ENCODE measurements at places on chromosomes 3 and 15. TPM values are rescaled to one million over a fixed set of nuclear protein-coding genes. Genes with fewer than 3 reads are reported as not detected.

TMEM207 gene
- total RNA-seq = not detected

CACNA2D2 gene
- total RNA-seq = 86.6 TPM

ZBED2 gene
- total RNA-seq = 19.2 TPM

ZNF609 gene
- total RNA-seq = 31.9 TPM

SYNPR gene
- not detected for total RNA-seq

TGM4 gene
- total RNA-seq = not detected

C3orf33 gene
- total RNA-seq = 4.8 TPM

C2CD4B gene
- total RNA-seq = 4.2 TPM

UBA7 gene
- total RNA-seq = 97.4 TPM

CD96 gene
- 2.9 TPM for total RNA-seq

TTC21A gene
- total RNA-seq = 10.6 TPM

ARID3B gene
- total RNA-seq = 5.8 TPM

TARS3 gene
- total RNA-seq = 9.3 TPM

CFAP100 gene
- 8.2 TPM for total RNA-seq

FXR1 gene
- 108 TPM for total RNA-seq

SERPINI1 gene
- total RNA-seq = 6.1 TPM

FMN1 gene
- total RNA-seq = 32.6 TPM

ACVR2B gene
- total RNA-seq = 5.2 TPM

EIF4G1 gene
- total RNA-seq = 336 TPM

NEIL1 gene
- total RNA-seq = 31.3 TPM

A4GNT gene
- total RNA-seq = not detected

PIERCE2 gene
- total RNA-seq = 3.9 TPM

HYKK gene
- total RNA-seq = 3.3 TPM

MOBP gene
- 0.16 TPM for total RNA-seq

RTP3 gene
- total RNA-seq = not detected

CAPN3 gene
- 32.9 TPM for total RNA-seq

TM4SF18 gene
- 8.5 TPM for total RNA-seq

TEX55 gene
- total RNA-seq = not detected

ESYT3 gene
- total RNA-seq = 44.4 TPM

TRPM7 gene
- total RNA-seq = 47.6 TPM

CHST14 gene
- total RNA-seq = 15.1 TPM

ARGFX gene
- not detected for total RNA-seq

NUSAP1 gene
- total RNA-seq = 27.6 TPM

ASB14 gene
- total RNA-seq = not detected

GOLGA6A gene
- not detected for total RNA-seq

CCDC191 gene
- 3.4 TPM for total RNA-seq

NPTN gene
- 126 TPM for total RNA-seq

CPN2 gene
- not detected for total RNA-seq

MBNL1 gene
- total RNA-seq = 226 TPM

CHST2 gene
- 6.1 TPM for total RNA-seq

ROBO1 gene
- 46.8 TPM for total RNA-seq

PDCD10 gene
- total RNA-seq = 45.0 TPM

WDR93 gene
- total RNA-seq = 0.20 TPM

Measured in left lung (tissue), 14 donors.